Osteocyte (in vitro differentiated cells): ENCODE measurements at places on chromosomes 4 and X. TPM values are rescaled to one million over a fixed set of nuclear protein-coding genes. Genes with fewer than 3 reads are reported as not detected.

CT47B1 gene
- total RNA-seq, result not detected in 2 replicates

TNMD gene
- total RNA-seq, result not detected in 2 replicates

CBR4 gene
- total RNA-seq, result 20.8 and 22.6 TPM in 2 replicates

CXCR3 gene
- total RNA-seq, result not detected in 2 replicates

HPGD gene
- total RNA-seq, result not detected in 2 replicates

DKK2 gene
- total RNA-seq, result 203 and 206 TPM in 2 replicates

EPHA5 gene
- 137 and 149 TPM in 2 replicates for total RNA-seq

XAGE2 gene
- total RNA-seq, result not detected in 2 replicates

PAGE1 gene
- total RNA-seq, result not detected in 2 replicates

PRR32 gene
- not detected in 2 replicates for total RNA-seq

ZCCHC18 gene
- total RNA-seq, result 5.2 and 6.4 TPM in 2 replicates

PPP1R2C gene
- not detected in 2 replicates for total RNA-seq

ZFP42 gene
- total RNA-seq, result not detected in 2 replicates

HTN1 gene
- not detected in 2 replicates for total RNA-seq

ZNF141 gene
- total RNA-seq, result 12.6 and 14.7 TPM in 2 replicates

PPEF2 gene
- total RNA-seq, result not detected in 2 replicates

TACR3 gene
- not detected in 2 replicates for total RNA-seq

XAGE1A gene
- total RNA-seq, result not detected in 2 replicates

GPR173 gene
- total RNA-seq, result 12.6 and 17.3 TPM in 2 replicates

TMEM271 gene
- not detected in 2 replicates for total RNA-seq

SGMS2 gene
- total RNA-seq, result 15.6 and 17.1 TPM in 2 replicates

UGT2A2 gene
- total RNA-seq, result not detected in 2 replicates

CXCL13 gene
- total RNA-seq, result not detected in 2 replicates

SYN1 gene
- 0.71 and 1.9 TPM in 2 replicates for total RNA-seq

EGF gene
- not detected in 2 replicates for total RNA-seq

SMIM31 gene
- not detected in 2 replicates for total RNA-seq

FMR1 gene
- 59.8 and 63.4 TPM in 2 replicates for total RNA-seq

HELT gene
- not detected in 2 replicates for total RNA-seq

PTTG2 gene
- total RNA-seq, result not detected in 2 replicates

DMRTC1B gene
- total RNA-seq, result not detected in 2 replicates

AVPR2 gene
- not detected in 2 replicates for total RNA-seq

CBLL2 gene
- total RNA-seq, result not detected in 2 replicates

CFAP99 gene
- not detected in 2 replicates for total RNA-seq

FGA gene
- total RNA-seq, result not detected in 2 replicates

UGT2A1 gene
- total RNA-seq, result not detected in 2 replicates

SERTM2 gene
- total RNA-seq, result not detected in 2 replicates

EFHC2 gene
- not detected in 2 replicates for total RNA-seq

TLR2 gene
- total RNA-seq, result 0.46 and 0.60 TPM in 2 replicates

SOWAHD gene
- total RNA-seq, result 1.1 and 1.5 TPM in 2 replicates

STARD8 gene
- total RNA-seq, result 1.4 and 1.7 TPM in 2 replicates

GRIA2 gene
- total RNA-seq, result 31.3 and 39.0 TPM in 2 replicates

CFP gene
- total RNA-seq, result 0.57 and 0.97 TPM in 2 replicates

CCDC110 gene
- total RNA-seq, result 0.73 and 0.76 TPM in 2 replicates

RNF128 gene
- total RNA-seq, result not detected in 2 replicates

TCEAL3 gene
- 36.5 and 38.4 TPM in 2 replicates for total RNA-seq

SSX3 gene
- not detected in 2 replicates for total RNA-seq

EPGN gene
- total RNA-seq, result 0.30 TPM in 1 of 2 replicates, not detected in the other

GYPB gene
- not detected in 2 replicates for total RNA-seq

FRMD7 gene
- total RNA-seq, result 0.30 and 0.44 TPM in 2 replicates

IGSF1 gene
- total RNA-seq, result 2.9 and 3.1 TPM in 2 replicates

FABP2 gene
- total RNA-seq, result 0.13 TPM in 1 of 2 replicates, not detected in the other

TMEM131L gene
- total RNA-seq, result 6.4 and 8.6 TPM in 2 replicates

HPSE gene
- 4.9 and 6.1 TPM in 2 replicates for total RNA-seq

FDCSP gene
- not detected in 2 replicates for total RNA-seq

GSPT2 gene
- total RNA-seq, result 14.5 and 15.3 TPM in 2 replicates

SPANXA2 gene
- total RNA-seq, result not detected in 2 replicates

IRS4 gene
- total RNA-seq, result 0.08 and 0.10 TPM in 2 replicates

SPRY1 gene
- total RNA-seq, result 51.0 and 51.7 TPM in 2 replicates

WNK3 gene
- total RNA-seq, result 3.9 and 5.8 TPM in 2 replicates
